Kidney glomerular epithelial cell (primary cell): ENCODE measurements at places on chromosomes 1 and 21.

GRCh38 chr1:51622455-51622913, 5.6 kb downstream of the OSBPL9 start:
- peak; percentile 76 for DNase-seq

GRCh38 chr21:42721341-42721824, 68.0 kb downstream of the PDE9A start:
- no peak for DNase-seq

DNA sequence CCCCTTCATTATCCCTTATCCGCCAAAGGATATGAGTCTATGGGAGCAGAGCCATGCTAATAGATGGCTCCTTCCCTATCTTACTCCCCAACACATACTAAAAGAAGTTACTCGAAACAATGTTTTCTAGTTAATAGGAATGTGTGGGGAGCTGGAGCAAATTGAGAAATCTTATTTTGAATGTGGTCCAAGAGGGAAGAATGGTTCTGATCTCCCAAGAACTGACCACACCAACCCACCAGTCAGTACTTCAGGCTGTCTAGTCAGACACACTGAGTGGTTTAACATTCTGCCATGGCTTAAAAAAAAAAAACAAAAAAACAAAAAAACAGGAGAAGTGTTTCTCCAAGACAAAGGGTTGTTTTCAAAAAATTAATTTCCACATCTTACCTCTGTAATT, 31.5 kb upstream of the DNASE2B start:
- DNase-seq, result no peak

- no peak for DNase-seq
Measured at GRCh38 chr1:110515891-110516290, 3.1 kb downstream of the KCNA10 start.

- DNase-seq, result no peak
Measured at GRCh38 chr1:219931033-219931432, 2.7 kb upstream of the SLC30A10 start.

GRCh38 chr1:9376430-9376829, 83.7 kb downstream of the SPSB1 start:
- no peak for DNase-seq

- no peak for DNase-seq
Measured at GRCh38 chr1:172487550-172487949, 43.7 kb upstream of the PIGC start.

- DNase-seq, result no peak
Measured at GRCh38 chr21:16058896-16059295, 329.1 kb downstream of the USP25 start.

- no peak for DNase-seq
Measured at GRCh38 chr21:37737996-37738395, 178.3 kb downstream of the KCNJ6 start.

- DNase-seq, result no peak
Measured at GRCh38 chr1:160904783-160905616, 20.0 kb upstream of the ITLN1 start.

DNA sequence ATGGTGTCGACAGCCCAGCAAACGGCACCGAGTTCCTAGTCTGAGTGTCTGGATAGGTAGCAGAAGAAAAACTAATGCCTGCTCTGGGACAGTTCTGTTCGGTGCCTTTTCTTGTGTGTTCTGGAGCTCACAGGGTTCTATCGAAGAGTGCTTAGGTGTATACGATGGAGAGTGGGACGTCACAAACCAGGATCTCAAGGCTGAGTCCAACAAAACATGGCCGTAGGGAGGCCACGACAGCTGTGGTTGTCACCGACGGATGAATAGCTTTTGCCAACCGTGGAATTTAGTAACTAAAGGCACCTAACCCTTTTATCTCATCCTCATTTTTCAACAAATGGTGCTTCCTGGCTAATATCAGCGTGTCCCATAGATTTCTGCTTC, 635 bp upstream of the SYNJ1 start:
- DNase-seq, result peak; percentile 56

GRCh38 chr1:225842788-225843425, 33.0 kb downstream of the EPHX1 start:
- DNase-seq, result no peak

DNA sequence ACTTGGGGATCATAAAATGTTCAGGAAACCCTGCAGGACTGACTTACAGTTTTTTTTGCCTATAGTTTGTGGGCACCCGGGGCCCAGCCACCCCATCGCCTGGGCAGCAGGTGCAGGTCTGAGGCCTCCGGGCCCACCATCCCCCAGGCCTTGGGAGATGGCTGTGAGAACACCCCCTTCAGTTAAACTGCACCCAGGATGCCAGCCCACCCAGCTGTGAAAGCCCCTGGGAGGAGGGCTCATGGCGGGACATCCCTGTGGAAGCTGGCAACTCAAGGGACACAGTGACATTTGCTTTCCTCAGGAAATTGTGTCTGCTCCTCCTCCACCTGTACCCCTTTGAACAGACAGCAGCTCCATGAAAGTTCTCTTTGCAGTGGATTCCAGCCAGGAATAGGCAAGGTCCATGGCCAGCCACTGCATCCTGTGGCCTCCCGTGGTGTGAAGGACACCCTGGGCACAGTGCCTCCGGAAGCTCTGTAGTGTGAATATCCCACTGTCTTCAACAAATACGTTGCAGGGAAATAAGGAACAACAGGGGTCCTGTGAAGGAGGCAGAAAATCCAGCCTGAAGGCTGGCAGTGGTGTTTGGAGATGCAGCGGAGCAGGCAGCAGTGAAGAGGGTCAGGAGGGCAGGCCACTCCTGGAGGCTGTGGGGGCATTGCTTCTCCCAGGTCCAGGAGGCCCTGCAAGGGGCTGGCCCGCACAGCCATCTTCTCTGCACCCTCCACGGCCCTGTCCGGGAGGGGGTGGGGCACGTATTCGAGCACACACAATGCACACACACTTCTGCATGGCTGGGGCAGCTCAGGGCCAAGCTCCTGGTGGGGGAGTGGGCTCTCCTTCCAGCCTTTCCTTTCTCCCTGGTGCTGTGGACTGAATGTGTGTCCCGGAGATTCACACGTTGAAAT, 2.1 kb upstream of the OBSCN start:
- DNase-seq, result no peak

DNA sequence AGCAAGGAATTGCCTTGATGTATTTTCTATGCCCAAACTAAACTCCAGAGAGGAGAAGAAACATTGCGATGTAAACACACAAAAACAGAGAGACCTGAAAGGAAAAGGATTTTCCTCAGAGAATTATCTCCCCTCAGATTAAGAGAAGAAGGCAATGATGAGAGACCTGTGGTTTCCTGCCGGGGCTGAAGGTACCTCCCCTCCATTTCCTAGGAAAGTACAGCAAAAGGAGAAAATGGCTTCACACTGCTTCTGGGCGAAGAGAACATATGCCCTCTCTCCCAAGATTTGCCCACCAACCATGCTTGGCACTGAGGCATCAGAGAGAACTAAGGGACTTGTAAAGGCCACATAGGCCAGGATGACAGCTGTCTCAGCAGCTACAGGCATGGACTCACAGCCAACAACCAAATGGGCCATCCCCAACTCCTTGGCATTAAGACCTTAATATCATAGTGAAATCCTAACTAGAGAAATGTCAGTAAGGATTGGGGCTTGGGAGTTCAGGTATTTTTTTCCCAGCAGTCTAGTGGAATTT, 523.0 kb downstream of the PTPRC start:
- DNase-seq, result no peak

- DNase-seq, result no peak
Measured at GRCh38 chr1:117676615-117677130, 70.8 kb downstream of the TENT5C start.

DNA sequence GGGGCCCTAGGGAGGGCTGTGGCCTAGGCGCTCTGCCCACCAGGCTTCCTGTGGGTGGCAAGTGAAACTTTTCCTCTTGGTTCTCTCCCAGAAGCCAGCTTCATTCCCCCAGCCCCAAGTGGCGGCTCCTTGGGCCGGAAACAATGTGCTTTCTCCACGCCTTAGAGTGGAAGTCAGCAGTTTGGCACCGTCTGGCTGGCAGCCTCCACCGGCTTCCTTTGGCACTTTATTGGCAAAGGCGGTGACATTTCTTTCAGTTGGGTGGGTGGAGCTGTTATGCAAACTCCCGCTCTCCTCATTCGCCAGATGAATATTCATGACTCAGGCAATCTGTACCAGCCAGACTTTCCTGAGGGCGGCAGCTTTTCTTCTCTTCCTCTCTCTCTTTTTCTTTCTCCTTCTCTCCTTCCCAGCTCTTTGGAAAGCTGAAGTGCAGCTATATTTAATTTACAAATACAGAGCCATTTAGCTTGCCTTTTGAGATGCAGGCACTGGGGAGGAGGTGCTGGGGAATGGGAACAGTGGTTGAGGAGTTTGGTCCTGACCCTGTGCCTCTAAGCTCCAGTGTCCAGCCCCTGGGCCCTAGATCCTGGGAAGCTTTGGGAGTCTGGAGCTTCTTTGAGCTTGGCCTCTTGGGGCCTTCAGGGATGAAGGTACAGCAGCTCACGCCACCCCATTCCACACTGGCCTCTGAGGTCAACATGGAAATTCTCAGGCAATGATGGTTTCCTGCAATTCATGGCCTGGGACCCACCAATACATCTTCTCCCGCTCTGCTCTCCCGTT, 67.8 kb upstream of the POU3F1 start:
- DNase-seq, result no peak

DNA sequence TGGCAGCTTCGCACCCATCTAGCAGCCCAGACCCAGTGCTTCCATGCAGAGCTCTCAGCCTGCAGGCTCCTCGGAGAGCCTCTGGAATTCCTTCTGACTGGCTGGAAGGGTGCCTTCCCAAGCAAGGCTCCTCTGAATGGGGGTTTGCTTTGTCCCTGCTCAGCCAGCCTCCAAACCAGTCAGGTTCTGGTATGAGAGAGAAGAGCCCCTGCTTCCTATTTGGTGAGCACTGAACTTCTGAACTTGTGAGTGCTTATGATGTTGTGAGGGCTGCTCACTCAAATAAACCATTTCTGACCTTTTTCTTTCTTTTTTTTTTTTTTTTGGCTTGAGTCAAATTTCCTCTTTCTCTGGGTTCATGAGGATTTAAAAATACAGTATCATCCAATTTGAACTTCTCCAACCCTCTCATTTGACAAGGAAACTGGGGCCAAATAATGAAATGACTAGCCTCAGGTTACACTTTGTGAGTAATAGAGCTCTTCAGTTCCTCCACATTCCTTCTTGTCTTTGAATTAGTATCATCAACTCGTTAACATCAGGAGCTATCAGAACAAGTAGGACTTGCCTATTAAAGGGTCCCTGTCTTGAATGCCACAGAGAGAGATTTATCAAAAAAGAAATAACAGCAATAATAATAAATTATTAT, 39.6 kb downstream of the GFI1 start:
- no peak for DNase-seq

- DNase-seq, result no peak
Measured at GRCh38 chr1:104476126-104476525, 726.4 kb downstream of the AMY1C start.

- peak; percentile 32 for DNase-seq
Measured at GRCh38 chr1:27773826-27774445, 917 bp downstream of the STX12 start.

DNA sequence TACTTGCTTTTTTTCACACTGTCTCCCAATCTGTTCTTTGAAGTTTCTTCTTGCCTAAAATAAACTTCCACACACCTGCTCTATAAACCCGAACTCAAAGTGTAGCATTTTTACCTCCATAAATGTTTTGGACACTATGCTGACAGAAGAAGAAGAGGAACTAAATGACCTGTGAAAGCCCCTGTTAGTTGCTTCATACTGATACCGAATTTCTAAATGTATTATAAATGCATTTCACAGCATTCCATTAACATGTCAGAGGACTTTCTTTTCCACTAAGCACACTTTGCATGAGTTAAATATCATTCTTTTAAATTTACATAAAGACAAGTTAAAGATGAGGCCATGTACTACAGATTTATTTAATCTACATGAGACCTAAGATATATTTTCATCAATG, 281.0 kb downstream of the SMYD3 start:
- no peak for DNase-seq

- DNase-seq, result no peak
Measured at GRCh38 chr1:70455291-70455690, 44.2 kb downstream of the CTH start.

DNA sequence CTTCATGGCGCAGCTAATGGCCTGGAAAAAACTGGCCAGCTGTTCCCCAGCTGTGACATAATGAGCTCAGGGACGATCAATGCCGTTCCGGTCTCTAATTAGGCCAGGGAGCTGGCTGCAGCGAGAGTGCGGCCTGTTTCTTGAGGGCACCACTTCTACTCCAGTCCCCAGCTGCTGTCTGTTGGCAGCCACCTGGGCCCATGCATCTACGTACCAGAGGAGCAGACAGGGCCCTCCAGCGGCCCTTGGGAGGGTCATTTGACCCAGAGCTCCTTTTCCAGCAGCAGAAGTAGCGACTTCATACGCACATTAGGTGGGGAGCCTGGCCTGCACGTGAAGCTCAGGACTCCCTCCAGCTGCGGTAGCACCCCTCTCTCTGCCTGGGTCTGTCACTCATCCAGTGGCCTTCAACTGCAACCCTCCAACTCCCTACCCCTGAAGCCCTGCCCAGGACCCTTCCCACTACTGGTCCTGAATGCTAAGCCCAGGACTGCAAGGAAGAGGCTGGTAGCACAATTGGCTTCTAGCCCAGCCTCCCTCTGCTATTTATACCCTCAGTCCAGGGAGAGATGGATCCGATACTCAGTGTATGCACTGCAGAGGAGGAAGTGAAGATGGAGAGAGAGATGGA, 9.1 kb upstream of the GPR61 start:
- DNase-seq, result no peak

GRCh38 chr1:152630596-152630995, 7.7 kb upstream of the LCE3A start:
- no peak for DNase-seq

- no peak for DNase-seq
Measured at GRCh38 chr1:18513995-18514394, 33.3 kb downstream of the KLHDC7A start.

DNA sequence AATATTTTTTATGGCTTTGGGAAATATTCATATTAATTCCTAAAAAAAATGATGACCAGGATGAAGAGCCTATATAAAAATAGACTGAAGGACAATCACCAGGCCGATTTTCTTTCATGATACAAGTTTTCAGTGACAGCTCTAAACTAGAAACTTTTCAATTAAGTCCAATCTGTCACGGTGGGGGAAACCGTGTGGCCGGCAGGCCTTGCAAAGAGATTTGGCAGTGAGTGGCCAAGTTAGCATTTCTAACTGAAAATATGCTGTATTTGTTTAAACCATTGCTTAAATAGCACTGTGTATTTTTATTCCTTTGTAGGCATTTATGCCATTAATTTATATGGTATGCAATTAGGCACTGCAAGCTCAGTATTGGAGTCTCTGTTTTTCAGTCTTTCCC, 294.5 kb upstream of the NRIP1 start:
- DNase-seq, result no peak
